Stimulated activated CD8-positive, alpha-beta memory T cell treated with anti-CD3 and anti-CD28 coated beads, Interleukin-15, amount 100 ng/mL, for 24 hours (primary cell): ENCODE measurements at places on chromosomes 11 and 22.

DNA sequence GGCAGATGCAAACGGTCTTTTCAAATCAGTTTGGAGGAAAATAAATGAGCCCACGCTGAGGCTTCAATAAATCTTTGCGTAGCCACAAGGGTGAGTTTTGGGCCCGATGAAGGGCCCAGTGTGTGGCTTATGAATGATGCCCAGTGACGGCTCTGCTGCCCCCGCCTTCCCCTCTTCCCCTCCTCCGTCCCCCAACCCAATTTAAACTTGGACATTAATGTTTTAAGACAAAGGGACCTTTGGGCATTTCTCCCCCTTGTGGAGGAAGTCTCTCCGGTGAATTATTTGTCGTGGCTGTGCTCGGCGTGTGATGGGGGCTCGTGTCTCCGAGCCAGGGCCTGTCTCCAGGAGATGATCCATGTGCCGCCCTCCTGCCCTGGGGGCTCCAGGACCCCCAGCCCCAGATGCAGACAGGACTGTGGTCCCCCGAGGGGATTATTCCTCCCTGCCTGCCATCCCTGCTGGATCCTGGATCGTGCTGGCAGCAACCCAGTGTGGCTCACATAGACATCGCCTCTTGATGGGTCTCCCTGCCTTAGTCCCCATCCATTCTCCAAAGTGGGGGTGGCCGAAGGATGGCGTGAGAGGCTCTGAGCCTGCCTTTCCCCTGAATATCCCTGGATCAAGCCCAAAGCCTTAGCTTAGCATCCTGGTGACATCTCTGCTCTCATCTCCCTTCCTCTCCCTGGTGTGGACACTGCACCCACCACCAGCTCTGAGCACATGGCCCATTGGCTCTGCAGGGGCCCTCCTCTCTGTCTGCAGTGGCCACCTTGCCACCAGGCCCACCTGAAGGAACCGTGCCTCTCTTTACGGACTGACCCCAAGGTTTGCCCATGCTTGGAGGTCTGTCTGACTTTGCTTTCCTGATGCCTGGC is 56.4 kb downstream of the SMIM38 start:
- DNase-seq: no peak

DNA sequence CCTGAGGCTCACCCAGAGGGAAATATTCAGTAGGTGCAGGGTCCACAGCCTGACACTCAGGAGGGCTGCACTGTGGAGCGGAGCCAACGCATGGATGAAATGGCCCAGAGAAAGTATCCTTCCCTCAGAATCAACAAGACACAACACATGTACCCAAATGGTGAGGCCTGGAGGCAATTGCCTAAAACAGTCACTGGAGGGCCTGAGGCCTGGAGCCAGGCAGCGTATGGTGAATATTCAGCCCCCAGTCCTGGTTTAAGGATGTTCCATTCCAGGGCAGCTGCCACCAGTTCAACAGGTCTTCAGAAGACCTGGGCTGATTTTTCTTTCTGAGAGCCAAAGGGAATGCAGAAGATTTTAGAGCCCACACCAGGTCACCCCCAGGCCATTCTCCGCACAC is 264.8 kb downstream of the INSC start:
- DNase-seq: no peak

DNA sequence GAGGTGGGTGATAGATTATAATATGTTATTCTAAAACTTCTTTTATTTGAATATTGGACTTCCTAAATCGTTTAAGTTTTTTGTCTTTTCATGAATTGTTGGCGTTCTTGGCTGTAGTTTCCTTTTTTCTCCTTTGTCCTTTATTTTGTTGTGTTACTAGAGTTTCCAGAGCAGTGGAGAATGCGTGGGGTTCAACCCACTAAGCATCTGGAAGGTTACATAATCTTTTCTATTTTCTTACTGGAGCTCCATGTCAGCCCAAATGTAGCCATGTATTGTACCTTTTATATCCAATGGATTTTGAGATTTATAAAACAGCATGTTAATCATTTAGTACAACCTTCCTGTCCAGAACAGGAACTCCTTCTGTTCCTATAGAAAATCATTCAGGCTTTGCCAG is 63.2 kb downstream of the PPP6R3 start:
- no peak for DNase-seq

DNA sequence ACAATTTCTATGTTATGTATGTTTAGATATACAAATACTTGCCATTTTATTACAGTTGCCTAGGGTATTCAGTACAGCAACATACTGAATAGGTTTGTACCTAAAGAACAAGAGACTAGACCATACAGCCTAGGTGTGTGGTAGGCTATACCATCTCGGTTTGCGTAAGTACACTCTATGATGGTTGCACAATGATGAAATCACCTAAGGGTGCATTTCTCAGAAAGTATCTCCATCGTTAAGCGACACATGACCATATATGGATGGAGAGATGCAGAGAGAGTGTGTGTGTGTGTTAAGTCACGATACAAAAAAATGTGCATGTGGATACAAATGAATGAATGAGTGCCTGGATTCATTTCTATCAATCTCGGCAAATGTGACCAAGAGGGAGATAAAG is 37.7 kb downstream of the NARS2 start:
- no peak for DNase-seq

- no peak for DNase-seq
Measured at GRCh38 chr22:29882716-29883044, 294 bp upstream of the MTMR3 start.

DNA sequence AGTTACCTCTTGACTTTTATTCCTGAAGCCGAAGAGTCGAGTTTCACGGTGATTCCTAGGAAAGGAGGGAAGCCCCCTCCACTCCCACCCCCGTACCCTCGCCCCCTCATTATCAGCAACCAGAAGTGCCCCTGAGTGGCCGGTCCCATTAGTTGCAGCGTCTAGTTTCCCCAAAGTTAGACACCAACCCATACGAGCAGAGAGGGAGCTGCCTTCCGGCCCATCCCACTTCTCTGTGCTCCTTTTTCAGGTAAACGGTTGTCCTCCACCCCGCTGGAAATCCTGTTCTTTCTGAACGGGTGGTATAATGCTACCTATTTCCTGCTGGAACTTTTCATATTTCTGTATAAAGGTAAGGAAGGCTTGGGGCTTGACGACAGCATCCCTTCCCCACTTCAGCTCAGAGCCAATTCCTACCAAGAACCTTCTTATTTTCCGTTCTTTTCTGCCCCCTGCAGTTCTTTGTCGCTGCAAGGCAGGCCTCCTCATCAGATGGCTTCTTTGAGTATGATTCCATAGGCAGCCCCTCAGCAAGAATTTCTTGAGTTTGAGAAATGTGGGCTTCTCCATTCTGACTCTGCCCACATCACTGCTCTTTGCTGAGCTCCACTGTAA is 701 bp downstream of the TMEM216 start:
- no peak for DNase-seq

GRCh38 chr11:75593286-75593915 is 31.3 kb downstream of the SERPINH1 start:
- no peak for DNase-seq

- no peak for DNase-seq
Measured at GRCh38 chr11:210122-210802, 2.8 kb downstream of the RIC8A start.

GRCh38 chr11:36702330-36703054 is 104.5 kb upstream of the RAG2 start:
- DNase-seq: no peak

- DNase-seq: no peak
Measured at GRCh38 chr11:121356357-121356756, 63.8 kb downstream of the SC5D start.

DNA sequence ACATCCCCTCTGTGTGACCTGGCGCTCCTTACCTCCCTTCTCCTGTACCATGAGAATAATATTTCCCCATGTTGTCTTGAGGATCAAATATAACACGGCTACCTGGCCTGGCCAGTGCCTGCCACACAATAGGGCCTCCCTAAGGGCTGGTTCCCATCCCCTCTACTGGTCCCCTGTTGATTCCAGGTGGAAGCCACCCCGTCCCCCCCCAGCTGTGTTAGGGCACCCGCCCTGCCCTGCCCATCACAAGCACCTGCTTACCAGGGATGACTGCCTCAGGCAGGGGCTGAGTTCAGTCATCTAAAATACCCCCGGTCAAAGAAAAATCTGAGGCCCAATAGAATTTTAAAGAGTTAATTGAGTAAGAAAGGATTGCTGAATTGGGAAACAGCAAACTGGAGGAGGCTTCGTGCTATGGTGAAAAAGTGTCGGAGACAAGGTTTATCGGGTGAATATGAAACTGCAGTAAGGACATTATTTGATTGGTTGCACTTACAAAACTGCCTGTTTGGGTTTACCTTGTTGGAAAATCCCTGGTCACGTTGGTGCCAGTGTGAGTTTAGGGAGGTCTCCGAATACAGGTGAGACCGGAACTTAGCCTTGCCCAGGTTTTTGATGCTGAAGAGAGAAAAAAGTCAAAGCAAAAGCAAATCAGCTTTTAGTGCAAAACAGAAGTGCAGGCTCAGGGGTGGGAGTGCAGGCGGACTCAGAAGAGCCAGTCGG is 5.2 kb downstream of the APOL1 start:
- no peak for DNase-seq

DNA sequence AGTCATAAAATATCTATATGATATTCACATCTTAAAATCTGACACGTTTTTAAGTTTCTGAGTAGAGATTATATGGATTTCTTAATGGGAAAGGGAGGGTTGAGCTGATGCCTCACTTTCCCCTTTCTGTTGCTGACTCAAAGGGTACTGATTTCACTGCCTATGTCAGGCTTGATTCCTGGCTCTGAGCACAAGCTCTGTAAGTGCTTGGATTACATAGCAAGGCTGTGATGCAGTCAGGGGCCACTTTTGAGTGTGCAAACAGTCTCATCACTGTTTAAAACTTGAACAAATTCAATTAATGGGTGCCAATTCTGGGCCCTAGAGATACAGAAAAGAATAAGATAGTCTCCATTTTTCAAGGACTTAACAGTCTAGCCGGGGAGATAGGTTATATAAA is 14.4 kb downstream of the ATXN10 start:
- DNase-seq: no peak

- DNase-seq: no peak
Measured at GRCh38 chr11:129208863-129209262, 16.7 kb upstream of the ARHGAP32 start.

GRCh38 chr11:64745521-64746328 is 1.8 kb upstream of the RASGRP2 start:
- no peak for DNase-seq

GRCh38 chr11:122656631-122657101 is 1.1 kb downstream of the UBASH3B start:
- no peak for DNase-seq

GRCh38 chr22:43315687-43316217 is 27.4 kb downstream of the SCUBE1 start:
- DNase-seq: no peak

GRCh38 chr11:69978841-69979614 is 99.1 kb upstream of the ANO1 start:
- DNase-seq: no peak

DNA sequence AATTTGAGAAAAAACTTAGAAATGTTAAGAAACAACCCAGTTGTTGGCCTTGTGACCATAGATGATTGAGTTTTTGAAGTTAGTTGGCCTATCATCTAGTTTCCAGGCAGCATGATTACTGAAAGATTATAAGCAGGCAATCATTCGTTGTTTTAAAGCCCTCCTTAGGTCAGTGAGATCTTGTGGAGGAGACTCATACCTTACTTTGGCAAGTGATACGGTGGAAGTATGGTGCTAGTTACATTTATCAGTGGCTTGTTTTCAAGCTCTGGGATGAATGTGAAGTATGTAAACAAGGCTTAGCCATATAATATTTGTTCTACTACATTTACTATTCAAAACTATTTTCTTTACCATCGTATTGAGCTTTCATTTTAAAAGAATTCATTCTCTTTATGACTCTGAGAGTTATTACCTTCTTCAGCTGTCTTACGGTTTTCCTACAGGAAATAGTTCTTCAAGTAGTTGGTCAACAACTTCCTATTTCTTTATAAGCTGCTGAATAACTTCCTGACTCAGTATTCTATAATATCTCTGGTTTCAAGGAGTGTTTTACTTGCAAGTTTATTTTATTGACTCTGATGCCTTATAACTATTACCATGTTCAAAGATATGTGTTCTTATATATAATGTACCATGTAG is 7.3 kb downstream of the YAP1 start:
- no peak for DNase-seq

DNA sequence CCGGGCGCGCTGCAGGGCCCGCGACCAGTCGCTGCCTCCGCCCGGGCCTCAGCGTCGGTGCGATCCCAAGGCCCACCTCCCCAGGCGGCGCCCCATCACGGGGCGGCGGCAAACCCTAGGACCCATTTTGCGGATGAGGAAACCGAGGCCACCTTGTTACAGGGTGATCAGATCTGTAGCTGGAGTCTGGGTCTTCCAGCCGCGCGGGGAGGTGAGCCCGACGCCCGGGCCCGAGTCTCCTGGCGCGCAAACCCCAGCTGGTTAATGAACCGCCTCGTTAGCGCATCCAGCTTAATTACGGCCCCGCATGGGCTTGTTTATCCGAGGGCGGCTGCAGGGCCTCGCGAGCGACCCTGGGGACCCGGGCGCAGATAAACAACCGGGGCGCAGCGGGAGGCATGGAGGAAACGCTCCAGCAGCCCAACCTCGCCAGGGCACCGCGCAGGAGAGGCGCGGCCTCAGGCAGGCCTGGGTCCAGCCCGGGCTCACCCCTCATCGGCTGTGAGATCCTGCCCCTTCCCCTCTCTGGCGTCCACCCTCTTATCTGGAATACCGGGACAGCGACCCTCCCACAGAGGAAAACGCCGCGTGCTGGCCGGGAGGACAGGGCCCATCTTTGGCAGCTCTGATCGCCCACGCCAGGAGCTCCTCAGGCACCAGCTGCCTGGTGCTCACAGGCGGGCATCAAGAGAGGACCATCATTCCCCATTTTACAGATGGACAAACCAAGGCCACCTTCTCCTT is 14.7 kb downstream of the OTUB1 start:
- DNase-seq: no peak

GRCh38 chr11:132721526-132721925 is 810.8 kb downstream of the OPCML start:
- no peak for DNase-seq

DNA sequence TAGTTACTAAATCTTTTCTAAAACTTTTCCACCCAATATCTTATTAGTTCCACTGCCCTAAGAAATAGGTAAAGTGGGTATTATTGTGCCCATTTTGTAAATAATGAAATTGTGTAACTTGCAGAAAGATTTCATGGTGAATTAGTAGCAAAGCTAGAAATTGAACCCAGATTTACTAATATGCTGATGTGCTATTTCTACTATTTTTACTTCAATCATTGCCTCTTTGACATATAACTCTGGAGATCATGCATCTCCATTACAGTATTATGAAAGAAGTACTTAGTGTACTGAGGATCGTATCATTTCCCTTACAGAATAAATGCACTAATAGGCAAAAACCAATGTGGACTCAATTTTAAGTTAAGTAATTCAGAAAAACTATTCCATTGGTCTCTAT is 119.0 kb downstream of the CSTPP1 start:
- DNase-seq: no peak

- no peak for DNase-seq
Measured at GRCh38 chr22:17085277-17086181, 729 bp downstream of the IL17RA start.

GRCh38 chr11:61778357-61778886 is 14.0 kb downstream of the TMEM258 start:
- no peak for DNase-seq
